ENCODE measurements at places on chromosomes 6 and 20.

GRCh38 chr6:118709859-118710350, 58.5 kb upstream of the CEP85L start:
- peak; percentile 17 for DNase-seq

- no peak for DNase-seq
These were observed 20.0 kb downstream of the NOL4L start for GRCh38 chr20:32564921-32565734.

- DNase-seq, result no peak
These were observed 51.3 kb downstream of the DAAM2 start for GRCh38 chr6:39843305-39844020.

DNA sequence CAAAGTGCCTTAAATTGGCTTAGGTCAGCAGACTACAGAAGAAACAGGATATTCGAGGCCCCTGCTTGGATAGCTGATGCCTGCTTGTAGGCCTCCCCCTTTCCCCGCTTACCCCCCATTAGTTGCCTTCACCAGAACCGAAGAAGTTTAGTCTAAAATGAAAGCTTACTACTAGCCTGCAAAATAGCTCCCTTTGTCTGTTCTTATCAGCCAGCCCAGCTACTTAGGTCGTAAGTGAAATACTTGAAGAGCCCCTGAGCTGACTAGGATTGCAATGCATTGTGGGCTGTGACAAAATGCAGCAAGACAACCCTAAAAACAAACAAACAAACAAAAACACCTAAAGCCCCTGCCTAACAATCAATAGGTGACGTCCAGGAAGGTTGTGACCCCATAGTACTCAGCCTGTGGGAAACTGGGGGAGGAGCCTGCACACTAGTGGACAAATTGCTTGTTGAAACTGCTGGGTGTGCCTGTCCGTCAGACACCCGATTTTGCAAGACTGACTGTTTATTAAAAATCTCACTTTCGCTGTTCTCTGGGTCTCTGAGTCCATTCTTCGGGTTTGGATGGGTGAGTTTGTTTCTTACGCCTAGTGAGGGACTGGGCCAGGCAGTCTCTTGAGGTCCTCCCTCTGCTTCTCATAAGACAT, 105.0 kb upstream of the DUSP22 start:
- DNase-seq, result no peak

GRCh38 chr6:53441761-53442160, 93.0 kb upstream of the ELOVL5 start:
- no peak for DNase-seq

GRCh38 chr6:75206576-75207342, 906 bp upstream of the COL12A1 start:
- peak; percentile 71 for DNase-seq

DNA sequence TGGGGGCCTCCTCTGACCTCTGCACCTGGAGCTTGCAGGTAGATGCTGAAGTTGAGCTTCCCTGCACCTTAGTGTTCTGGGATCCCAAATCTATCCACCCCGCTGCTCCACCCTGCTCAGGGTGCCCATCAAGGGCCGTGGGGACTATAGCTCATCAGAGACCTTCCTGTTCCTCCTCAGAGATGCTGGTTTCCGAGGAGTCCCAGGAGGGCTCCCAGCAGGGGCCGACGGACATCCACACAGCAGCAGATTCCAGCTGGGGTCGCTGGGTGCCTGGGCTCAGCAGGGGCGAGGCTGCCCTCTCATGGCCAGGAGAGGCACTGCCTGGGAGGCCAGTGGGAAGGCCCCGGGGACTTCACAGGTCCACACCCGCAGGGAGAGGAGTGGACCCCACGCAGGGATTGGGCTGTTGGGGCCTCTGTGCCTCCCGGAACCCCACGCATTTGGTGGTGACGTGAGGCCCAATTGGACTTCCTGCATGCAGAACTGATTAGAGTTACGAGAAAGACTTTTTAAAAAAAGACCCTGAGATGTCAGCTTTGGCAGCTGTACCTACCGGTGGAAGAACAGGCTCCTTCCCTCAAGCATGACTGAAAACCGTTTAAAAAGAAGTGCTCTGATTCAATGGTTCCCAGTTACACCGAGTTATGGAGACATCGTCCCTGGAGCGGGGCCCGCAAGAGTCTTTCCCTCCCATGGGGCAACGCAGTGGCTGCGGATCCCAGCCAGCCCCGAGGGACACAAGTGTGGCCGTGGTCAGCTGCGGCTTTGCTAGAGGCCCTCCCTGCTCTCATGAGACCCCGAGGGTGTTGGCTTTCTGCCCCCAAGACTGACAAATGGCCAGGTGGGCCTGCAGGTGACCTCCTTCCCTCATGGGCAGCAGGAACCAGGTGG, 25.3 kb upstream of the SLCO4A1 start:
- peak; percentile 41 for DNase-seq

DNA sequence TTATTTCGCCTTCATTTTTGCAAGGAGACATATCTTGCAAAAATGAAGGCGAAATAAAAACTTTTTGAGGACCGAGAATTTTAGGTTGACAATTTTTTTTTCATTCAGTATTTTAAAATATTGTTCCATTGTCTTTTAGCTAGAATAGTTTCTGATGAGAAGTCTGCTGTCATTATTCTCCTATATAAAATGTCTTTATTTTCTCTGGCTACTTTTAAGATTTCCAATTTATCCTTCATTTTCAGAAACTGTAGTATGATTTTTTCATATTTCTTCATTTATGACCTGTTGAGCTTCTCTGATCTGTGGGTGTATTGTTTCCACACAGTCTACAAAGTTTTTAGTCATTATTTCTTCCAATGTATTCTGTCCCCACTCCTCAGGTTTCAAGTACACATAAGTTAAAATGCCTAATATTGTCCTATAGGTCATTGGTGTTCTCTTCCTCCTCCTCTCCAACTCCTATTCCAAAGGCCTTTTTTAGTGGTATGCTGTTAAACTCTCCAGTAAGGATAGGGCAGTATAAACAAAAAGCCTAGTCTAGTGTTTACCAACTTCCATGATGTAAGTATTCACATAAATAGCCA, 15.7 kb downstream of the AHI1 start:
- no peak for DNase-seq

GRCh38 chr6:19605624-19606023, 231.5 kb upstream of the ID4 start:
- no peak for DNase-seq

DNA sequence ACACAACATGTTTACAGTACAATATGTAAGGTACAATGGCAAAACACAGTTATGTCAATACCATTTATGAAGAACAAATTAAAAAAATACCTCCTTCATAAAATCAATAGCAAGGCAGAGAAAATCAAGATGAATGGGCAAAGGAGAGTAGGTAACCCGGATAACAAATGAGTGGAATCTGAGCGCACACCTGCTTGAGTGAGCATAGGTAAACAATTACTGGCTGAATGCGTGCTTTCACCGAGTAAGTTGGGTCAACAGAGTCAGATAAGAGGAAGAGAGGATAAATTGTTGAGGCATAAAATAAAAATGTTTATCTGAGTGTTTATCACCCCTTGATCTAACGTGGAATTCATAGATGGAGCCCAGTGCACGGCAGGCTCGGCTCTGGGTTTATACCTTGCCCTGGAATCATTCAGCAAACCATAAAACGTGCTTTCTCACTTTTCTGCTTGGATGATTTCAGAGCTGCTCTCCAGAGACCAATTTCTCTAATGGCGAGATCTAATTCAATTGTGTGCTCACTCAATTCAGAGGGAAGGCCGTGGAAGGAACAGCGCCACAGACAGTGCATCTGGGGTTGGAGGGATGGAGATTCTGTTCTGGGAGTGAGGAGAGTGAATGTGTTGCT, 224.8 kb upstream of the MAP3K7 start:
- no peak for DNase-seq
